ENCODE measurements at places on chromosomes 1 and 21.
A peak's percentile ranks its signal among the peaks of the same experiment; 100 is the strongest.

DNA sequence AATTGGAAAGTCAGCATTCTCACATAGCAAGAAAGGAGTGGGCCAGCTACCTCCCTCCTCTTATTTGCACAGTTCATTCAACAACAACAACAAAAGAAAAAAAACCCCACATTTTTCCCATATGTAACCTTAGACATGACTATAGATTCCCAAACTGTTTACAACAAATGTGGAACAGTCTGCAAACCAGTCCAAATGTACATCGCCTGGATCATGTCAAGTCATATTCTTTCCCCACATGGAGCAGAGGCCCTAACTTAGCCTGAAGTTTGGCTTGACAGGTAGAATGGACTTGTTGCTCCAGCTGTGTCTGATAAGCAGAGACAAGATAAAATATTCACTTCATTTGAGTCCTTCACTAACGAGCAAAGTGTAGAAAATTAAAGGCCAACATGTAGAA, 81.7 kb upstream of the COL24A1 start:
- DNase-seq = no peak

GRCh38 chr1:111488669-111489068, 14.8 kb downstream of the ADORA3 start:
- no peak for DNase-seq

DNA sequence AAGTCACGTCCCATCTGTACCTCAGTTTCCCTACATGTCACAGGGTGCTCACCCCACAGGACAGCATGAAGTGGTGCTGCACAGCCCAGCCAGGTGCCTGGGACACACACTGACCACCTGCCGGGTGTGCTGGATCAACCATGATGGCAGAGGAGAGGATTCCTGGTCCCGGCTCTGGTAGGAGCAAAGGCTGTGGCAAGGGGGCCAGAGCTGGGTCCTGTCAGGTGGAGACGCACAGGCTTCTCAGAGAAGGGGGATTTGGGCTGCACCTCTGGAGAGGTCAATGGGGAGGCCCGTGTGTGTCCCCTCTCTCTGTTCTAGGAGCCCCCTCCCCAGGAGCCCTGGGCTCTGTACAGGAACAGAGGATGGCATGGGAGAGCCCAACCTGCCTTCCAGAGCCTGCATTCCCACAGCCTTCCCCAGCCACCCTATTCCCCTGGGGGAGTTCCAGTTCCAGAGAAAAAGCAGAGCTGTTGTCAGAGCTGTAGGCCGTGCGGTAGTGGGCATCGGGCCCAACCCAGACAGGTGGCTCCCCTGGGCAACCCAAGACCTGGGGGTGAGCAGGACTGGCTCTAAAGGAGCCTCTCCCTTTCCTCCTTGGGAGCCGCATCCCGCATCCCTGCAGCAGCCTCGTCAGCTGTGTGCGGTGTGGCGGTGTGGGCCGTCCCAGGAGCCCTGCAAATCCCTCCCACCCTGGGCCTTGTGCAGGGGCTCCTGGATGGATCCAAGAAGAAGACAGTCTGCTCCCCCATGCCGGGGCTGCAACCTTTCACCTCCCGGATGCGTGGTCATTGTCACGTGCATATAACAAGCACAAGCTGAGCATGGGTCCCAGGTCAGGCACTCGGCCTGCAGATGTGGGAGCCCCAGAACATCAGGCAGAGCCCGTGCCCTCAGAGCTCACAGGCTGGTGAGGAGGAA, 2.9 kb upstream of the TFF3 start:
- peak; percentile 49 for DNase-seq

- peak; percentile 66 for DNase-seq
Observed at GRCh38 chr1:54581621-54582035, 33.6 kb downstream of the ACOT11 start.

GRCh38 chr21:45574691-45575090, 32.5 kb upstream of the SLC19A1 start:
- no peak for DNase-seq

GRCh38 chr1:5926686-5927435, 65.4 kb downstream of the NPHP4 start:
- DNase-seq = peak; percentile 57

DNA sequence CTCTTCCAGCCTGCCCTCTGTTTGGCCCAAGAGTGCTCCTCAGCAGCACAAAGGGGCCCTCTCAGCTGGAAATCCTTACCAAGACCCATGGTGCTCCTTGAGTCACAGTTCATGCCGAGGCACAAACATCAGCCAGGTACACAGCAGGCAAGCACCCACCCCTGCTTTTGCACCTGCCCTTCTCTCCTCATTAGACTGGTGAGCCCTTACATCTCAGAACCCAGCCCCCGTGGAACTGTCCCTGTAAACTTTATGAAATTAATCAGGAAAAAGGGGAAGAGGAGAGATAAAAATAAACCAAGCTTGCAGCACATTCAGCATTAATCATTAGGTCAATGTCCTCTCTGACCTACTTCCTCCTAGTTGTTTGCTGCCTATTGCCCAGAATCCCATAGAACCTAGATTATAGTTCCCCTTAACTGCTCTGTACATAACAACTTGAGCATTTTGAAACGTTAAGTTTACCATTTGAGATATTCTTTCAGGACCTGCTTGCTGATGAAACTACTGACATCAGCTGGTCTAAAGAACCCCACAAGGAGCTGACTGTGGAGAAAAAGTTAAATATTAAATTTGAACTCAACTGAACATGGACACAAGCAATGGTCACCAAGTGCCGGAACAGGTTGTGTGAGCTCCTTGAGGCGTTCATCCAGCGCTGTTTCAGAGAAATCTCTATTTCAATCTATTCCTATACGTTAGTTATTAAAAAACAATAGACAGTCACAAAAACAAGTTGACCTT, 738.4 kb downstream of the MATN1 start:
- DNase-seq = no peak

GRCh38 chr1:206634365-206635079, 814 bp upstream of the DYRK3 start:
- peak; percentile 92 for DNase-seq

DNA sequence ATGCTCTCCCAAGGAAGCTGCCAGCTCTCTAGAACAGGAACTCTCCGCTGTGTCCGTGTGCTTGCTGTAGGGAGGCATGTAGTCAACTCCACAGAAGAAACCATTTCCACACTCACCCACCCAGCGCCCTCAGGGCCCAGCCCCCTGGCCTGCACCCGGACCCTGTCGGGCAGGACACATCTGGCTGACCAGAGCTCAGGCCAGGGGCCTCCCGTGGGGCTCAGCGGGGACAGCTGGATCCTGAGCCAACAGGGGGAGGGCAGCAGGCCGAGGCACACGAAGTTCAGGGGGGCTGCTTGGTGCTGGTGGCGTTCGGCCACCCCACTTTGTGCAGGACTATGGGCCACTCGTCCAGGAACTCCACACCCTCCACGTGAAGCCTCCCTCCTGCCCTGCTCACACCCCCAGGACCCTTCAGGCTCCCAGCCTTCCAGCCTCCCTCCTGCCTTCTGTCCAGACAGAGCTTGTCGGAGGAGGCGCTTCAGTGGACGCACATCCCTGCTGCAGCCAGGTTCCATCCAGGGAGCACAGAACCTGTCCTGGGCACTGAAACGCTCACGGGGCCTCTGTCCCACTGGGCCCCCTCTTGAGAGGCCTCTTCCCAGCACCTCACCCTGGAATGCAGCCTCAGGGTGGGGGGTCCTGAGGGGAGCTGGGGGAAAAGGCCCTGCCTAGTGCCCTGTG, 15.0 kb upstream of the FAAP20 start:
- DNase-seq = peak; percentile 61

DNA sequence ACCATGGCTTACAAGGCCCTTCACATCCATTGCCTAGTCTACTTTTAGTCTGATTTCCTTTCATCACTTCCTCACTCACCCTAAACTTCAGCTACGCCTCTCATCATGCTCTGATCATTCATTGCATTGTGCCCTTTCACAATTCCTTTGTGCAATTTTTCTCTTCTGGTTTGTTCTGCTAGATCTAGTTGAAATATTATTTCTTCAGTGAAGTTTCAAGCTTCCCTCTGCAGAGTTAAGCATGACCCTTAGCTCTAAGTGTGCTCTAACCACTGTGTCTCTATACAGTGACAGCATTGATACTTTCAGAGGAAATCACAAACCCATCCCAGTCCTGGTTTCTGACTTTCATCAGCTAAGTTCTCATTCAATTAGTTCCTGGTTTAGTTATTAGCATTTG, 166.1 kb downstream of the PLA2G4A start:
- DNase-seq = no peak

- no peak for DNase-seq
Observed at GRCh38 chr1:222161676-222162075, 386.2 kb downstream of the HHIPL2 start.

- no peak for DNase-seq
Observed at GRCh38 chr1:39777306-39777705, 6.2 kb upstream of the OXCT2 start.

DNA sequence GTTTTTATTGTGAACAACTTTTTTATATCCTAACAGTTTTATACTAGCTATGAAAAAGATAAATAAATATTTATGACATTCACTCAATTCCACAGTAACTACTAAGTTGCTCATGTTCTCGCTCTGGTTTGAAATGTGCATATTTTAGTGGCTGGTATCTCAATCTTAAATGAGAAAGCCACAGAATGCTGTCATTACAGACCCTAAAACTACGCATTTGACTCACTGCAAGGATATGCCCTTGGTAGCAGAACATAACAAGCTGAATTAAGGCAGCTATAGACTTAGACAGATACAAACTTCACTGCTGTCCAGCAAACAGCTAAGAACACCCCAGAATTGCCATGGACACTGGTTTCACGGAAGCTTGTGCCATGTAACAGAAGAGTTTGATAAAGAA, 19.0 kb downstream of the DAB1 start:
- no peak for DNase-seq

- DNase-seq = no peak
Observed at GRCh38 chr1:172477741-172478140, 33.9 kb upstream of the PIGC start.

DNA sequence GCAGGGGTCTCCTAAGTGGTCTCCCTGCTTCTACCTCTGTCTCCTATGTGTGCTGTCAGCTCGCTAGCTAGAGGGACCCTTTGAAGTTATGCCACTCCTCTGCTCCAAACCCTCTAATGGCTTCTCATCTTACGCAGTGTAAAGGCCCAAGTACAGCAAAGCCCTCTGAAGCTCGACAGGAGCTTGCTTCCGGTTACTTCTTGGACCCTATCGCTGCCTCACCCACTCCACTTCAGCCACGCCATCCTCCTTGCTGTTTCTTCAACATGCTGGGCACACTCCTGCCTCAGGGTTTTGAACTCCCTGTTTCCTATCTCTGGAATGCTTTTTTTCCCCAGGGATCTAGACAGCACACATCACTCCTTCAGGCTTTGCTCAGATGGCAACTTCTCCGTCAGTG, 102.3 kb upstream of the F3 start:
- peak; percentile 44 for DNase-seq

- no peak for DNase-seq
Observed at GRCh38 chr1:107433068-107433467, 292.2 kb downstream of the NTNG1 start.

GRCh38 chr1:201448990-201449389, 20.0 kb downstream of the PHLDA3 start:
- peak; percentile 73 for DNase-seq

GRCh38 chr1:17649371-17650106, 105.6 kb upstream of the ACTL8 start:
- DNase-seq = no peak

DNA sequence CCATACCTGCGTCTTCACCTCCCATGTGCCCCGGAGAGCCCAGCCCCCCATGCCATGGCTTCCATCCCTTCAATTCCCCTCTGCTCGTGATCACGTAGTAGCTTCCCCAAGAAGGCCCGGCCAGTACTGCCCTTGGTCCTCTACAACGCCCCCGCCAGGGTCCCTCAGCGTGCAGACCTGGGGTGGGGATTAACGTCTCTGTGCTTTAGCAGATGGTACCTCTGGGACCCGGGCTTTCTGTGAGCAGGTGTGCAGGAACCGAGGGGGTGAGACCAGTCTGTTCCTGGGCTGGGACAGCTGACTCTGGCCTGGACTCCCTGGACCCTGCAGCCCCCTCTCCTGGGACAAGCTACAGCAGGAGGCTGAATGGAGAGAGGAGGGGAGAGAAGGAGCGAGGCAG, 1.2 kb downstream of the PLCH2 start:
- no peak for DNase-seq

GRCh38 chr1:226602186-226603021, 53.8 kb downstream of the STUM start:
- DNase-seq = no peak

DNA sequence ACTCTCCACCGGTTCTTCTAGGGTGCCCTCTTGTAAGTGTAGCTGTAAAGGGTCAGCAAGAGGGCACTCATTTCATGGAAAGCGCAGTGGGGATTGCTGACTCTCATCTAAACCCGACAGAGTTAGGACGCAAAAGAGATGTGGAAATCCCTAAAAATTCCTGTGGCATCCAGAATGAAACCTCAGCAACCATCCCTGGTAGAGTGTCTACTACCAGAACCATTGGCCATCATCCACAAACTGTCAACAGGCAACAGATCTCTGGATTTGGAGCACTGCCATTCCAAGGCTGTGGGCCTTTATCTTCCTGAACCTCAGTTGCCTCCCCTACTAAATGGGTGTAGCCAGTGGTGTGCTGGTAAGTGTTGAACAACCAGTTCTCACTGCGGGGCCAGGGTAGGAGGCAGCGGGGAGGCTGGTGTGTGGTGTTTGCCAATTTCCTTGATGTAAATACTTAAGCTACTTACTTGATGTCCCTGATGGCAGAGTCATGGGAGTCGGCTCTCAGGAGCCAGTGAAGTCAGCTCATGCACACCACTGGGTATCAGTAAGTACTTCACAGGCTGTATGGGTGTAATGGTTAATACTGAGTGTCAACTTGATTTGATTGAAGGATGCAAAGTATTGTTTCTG, 195.8 kb downstream of the KAZN start:
- DNase-seq = no peak

DNA sequence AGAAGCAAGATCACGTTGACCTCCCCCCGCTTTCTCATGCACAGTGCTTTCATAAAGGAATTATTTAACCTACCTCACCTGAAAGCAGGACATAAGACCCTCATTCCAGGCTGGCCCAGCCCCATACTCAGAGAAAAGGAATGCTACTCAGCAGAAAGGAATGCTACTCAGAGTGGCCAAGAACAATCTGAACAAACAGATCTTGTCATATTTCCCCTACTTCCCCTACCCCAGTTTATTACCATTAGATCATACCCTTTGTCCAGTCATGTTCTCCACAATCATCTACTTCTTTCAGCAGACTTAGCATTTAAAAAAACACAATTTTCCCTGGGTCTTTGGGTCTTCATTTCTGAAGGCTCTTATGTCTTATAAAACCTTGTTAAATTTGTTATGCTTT, 89.8 kb downstream of the SLC16A1 start:
- no peak for DNase-seq

DNA sequence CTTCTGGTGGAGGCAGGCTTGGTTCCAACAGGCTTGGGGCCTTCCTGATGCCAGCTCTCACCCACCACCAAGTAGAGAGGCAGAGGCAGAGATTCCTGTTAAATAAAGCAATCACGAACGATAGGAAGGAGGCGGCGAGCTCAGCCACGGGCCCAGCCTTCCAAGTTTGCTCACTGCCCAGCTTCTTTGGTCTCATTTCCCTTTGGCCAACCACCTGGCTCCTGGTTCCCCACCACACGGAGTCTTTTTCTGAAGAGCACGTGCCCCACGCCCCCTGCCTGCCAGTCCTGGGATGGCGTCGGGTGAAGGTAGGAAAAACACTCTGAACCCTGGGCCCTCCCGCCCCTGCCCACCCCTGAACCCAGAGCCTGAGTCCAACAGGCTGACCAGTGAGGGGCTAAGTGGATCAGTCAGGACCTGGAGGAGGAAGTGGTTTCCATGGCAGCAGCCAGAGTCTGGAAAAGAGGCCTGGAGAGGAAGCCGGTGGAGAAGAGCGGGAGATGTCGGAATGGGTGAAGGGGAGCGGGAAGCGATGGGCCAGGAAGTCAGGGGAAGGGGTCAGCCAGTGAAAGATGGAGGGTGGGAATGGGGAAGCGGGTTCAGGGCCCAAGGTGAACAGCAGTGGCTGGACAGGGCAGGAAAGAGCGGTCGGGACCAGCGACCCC, 158.2 kb upstream of the KLHDC7A start:
- peak; percentile 88 for DNase-seq
